ENCODE measurements at places on chromosomes 5 and 9.

GRCh38 chr9:69036309-69036708 is 757 bp downstream of the FXN start:
- no peak for DNase-seq

GRCh38 chr9:101536351-101536750 is 2.7 kb downstream of the RNF20 start:
- DNase-seq = no peak

DNA sequence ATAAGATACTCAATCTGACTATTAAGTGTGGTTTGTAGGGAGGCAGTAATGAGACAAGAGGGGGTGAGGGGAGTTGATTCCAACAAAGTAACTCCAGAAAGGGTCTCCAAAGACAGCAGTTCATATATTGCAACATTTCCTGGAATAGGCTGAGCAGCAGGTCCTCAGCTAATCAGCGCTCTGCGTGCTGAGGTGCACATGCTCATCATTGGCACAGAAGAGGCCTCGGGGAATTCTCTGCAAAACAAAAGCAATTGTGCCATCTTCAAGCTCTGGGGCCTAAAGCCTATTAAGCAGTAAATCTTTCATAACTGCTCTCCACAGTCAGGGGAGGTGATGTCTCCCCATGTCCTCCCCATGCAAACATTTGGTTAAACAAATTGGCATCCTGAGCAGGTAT is 357.3 kb downstream of the SPOCK1 start:
- DNase-seq = no peak

DNA sequence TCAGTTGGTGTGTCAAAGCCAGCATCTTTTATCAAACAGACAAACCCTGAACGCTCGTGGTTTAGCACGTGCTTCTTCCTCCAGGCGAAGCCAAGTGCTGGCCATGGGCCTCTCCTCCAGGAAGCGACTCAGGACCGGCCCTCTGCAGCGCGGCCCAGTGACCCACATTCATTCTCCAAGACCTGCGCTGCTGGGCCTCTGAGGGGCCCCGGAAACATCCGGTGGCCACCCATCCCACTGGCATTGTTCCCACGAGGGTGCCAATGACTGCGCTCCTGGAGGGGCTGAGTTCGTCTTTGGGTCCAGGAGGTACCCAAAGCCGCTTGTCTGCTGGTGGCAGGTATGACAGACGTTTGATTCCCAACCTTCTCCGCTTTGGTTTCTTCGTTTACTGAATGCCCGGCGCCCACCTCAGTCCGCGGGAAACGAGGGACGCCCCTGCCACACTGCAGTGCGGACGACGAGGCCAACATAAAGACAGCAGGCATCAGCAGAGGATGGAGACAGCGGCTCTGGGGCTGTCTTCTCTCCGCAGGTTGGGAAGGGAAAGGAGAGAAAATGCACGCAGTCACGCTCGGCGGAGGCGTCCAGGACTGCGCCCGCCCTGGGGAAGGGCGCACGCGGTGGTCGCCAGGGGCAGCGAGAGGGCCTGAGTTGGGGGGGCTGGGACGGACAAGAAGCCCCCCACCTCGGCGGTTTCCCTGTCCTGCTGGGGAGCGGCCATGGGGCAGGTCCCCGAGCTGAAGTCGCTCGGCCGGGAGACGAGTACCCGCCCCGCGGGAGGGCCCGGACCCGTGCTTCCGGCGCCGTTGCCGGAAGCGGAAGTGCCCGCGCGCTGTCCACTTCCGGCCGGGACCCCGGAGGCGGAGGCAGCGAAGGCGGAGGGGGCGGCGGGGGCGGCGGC is at the start of gene EXOC3:
Gene EXOC3 (plus strand): TSS at position 842 of the 904 bp plus-strand sequence. CDS start 3,030 bp downstream, outside the sequence.
- peak; percentile 98 for DNase-seq

DNA sequence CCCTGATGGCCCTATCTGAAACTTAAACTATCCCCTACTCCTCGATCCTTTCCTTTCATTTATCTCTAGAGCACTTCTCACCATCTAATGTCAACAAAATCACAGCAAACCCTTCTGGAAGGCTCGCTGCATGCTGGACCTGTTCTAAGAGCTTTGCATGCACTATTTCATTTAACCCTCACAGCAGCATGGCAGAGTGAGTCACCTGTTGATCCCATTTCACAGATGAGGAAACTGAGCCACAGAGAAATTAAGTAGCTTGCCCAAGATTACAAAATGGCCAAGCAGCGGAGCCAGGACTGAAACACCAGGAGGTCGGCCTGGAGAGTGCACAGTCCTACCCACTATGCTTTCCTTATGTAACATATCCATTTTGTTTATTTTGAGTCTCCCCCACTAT is 93.1 kb downstream of the ZNF622 start:
- DNase-seq = no peak

- DNase-seq = no peak
Measured at GRCh38 chr9:113708821-113709713, 167.0 kb upstream of the ZNF618 start.

DNA sequence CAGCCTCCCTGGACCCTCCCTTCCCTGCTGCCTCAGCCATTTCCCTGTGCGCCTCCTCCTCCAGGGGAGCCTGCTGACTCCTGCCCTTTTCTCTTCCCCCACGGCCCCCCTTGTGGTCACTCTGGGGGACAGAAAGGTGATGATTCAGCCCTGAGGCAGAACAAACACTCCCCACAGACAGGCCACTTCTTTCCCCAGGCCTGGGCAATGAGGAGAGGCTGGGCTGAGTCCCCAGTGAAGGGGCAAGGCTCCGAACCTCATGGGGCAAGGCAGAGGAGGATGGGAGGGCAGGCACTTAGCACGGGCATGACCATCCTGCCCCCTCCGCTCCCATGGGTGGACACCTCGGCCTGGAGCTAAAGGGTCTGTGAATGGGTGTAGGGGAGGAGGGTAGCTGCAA is 21.0 kb downstream of the CSF1R start:
- no peak for DNase-seq
